Fibroblast of skin of back (primary cell): ENCODE measurements at places on chromosomes 5 and 9.
A peak's percentile ranks its signal among the peaks of the same experiment; 100 is the strongest.

DNA sequence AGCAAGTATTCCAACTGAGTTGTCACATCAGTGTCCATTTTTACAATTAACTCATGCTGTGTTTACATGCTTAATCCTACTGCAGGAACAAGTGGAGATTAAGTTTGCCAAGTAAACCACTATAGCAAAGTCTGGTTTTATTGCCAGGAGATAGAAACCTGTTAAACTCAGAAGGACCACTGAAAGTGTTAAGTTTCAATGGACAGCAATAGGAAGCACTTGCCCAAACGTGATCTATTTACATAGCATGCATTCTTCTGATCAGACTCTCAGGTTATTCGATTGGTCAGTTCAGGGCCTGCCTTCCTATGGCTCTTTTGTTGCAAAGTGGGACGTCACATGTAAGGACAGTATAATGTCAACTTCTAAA lies 28.0 kb upstream of the IFNK start:
- no peak for DNase-seq

- no peak for DNase-seq
These were observed 22.6 kb upstream of the SUSD3 start for GRCh38 chr9:93035821-93036351.

GRCh38 chr5:111706345-111706744 lies 50.6 kb downstream of the NREP start:
- DNase-seq = no peak

GRCh38 chr9:97807681-97808080 lies 45.3 kb upstream of the FOXE1 start:
- no peak for DNase-seq

- DNase-seq = peak; percentile 91
These were observed 127.6 kb upstream of the CYLC2 start for GRCh38 chr9:102867488-102867887.

DNA sequence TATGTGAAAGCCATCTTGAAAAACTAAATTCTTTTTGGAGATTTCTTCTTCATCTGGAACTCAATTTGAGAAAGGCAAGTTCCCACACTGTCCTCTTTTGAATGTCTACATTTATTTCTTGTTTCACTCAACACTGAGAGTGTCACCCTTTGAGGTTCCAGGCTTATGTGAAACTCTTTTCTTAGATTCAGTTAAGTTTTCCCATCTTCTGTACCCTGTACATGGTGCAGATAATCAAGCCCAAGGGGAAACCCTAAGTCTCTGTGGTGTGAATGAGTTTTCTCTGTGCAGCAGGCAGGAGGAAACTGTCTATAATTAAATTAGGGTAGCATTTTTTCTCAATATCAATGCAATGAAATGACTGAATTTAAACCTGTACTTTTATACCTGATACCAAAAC lies 72.3 kb upstream of the PRLR start:
- no peak for DNase-seq

- no peak for DNase-seq
These were observed 96.2 kb upstream of the IL6ST start for GRCh38 chr5:56090793-56091460.

DNA sequence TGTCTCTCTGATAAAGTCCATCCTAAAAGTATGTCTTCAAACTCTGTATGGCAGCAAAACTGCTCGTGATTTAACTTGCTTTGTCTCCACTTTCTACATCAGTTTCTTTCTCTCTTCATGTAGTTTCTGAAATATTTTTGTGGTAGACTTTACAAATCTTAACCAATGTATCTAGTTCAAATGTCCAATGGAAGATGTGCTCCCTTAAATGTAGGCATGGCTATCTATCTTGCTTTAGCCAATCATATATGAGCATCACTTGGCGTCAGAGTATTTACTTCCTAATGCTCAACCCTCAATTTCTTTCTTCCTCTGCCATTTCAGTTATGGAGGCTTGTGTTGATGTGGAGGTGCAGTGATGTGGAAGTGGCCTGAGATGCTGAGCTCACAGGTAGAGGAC lies 206.1 kb upstream of the ZNF608 start:
- no peak for DNase-seq

DNA sequence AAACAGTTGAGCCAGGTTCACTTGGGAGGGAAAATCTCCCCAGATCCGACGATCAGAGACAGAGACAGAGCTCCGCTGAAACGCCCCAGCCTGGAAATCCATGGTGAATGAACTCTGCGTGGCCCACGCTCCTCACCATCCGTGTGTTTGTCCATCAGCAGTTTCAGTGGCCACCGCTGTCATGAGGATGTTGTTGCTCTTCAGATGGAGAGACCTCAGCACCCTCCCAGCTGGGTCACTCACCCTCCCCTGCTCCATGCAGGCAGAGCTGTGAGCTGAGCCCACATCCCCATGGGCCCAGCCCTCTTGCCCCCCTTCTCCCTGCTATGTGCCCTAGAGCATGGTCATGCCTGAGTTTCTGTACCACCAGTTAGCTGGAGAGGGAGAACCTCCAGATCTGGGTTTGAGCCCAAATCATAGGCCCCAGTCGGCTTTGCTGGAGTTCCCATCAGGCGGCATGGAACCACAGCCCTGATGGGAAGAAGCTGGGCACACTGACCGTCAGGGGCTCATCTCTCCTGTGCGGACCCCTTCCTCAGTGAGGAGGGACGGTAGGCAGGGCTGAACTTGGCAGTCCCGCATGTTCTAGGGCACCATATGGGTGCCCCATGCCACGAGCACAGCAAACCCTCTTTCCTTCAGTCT lies 154.4 kb upstream of the COL5A1 start:
- DNase-seq = no peak

- no peak for DNase-seq
These were observed 3.7 kb upstream of the LCN2 start for GRCh38 chr9:128145536-128145935.

DNA sequence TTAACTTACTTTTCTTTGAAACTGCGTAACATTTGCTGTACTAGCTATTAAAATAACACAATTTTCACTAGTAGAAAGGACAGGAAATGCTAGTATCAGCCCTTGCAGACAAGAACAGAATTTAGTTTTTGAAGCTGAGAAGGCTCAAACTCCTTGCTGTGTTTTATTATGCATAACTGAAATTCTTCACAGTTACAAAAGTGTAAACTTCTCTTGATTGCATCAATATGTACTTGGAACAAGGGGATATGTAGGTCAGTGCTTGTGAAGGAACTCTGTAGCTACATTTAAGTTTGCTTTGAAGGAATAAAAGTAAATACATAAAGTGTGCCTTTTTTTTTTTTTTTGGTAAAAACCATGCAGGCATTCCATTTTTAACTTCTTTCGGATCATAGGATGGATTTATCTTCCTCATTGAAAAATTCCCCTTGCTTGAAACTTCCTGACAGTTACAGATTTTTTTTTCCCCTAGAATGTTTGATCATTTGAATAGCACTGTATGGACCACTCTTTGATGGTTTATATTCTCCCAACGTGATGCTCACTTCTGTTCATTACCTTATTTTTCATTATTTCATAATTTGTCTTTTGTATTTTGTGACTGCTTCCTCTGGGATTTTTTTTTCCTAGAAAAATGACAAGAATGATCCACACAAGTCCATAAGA lies 94.9 kb upstream of the DAB2 start:
- peak; percentile 85 for DNase-seq

- no peak for DNase-seq
These were observed 13.9 kb upstream of the COL5A1 start for GRCh38 chr9:134627417-134628353.

- DNase-seq = no peak
These were observed 34.4 kb upstream of the SLC6A3 start for GRCh38 chr5:1479581-1480188.

DNA sequence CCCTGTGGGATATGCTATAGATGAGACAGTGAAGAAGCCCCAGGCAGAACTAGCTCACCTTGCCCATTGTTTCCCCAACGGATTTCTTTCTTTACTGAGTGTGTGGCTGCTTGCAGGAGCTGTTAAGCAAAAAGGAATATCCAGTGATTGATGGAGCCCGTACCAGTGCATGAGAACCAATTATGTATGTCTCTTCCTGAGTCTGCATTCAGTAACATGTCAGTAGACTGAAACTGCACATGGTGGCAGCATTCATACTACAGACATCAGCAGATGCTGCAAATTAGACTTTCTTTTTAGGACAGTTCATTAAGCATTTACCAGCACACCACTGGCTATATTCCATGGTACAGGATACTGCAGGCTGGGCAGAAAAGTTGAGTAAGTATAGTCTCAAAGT lies 90.3 kb upstream of the PLCXD3 start:
- DNase-seq = no peak

DNA sequence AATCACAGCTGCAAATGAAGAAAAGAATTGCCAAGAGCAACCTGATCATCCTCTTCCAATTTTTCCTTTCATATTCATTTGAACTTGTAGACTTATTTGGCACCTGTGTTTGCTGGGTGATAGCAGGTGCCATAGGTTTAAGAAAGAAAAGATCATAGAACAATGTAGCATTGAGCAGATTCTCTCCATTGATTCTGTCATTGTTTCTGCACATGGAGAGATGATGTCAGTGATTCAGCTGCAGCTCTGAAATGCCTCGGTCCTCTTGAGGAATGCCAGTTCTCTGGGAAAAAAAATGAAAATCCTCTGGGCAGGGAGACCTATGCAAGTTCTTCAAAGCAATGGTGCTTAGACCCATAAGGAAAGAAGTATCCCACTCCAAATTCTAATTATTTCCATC lies 418.1 kb upstream of the KLF4 start:
- peak; percentile 15 for DNase-seq

- no peak for DNase-seq
These were observed 513 bp downstream of the FAM193B start for GRCh38 chr5:177553671-177554429.

DNA sequence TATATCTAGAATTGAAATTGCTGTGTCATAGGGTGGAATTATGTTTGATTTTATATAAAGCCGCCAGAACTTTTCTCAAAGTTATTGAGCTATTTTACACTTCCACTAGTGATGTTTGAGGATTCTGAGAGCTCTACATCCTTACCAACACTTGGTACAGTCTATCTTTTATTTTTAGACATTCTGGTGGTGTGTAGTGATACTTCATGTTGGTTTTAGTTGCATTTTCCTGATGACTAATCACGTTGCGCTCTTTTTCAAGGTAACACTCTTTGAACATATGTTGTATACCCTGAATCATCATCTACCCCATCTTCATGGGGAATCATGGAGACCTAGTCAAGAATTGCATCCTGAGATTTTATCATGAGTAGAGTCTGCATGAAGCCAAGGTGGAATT lies 141.7 kb downstream of the NXNL2 start:
- no peak for DNase-seq

GRCh38 chr9:111969622-111970021 lies 73.0 kb downstream of the UGCG start:
- DNase-seq = no peak

DNA sequence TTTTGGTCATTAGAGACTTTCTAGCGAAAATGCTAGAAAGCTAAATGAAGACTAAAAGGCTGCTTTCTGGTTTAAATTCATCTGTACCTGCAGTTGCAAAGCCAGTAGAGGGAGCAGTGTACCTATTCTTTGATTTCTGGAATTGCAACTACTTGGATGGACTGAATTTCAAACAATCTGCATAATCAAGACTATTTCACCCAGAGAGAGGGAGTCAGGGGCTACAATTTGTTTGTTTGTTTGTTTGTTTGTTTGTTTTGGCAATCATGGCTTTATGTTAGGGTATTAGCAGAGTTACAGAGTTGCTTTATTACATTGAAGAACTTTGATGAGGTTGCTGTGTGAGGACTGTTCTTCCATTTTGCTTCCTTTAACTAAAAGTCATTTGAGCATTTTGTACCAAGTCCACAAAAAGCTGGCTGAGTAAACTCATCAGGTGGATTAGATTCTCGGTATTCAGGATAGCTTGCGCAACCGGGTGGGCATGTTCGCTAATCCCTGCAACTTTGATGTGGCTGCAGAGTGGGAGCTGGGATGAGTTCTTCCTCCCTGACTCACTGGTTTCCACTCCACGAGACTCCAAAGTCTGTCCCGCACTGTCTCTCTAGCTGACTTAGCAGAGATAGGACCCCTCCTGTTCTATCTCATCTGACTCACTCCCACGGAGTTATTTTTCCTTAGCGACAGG lies 80.0 kb upstream of the TUT7 start:
- peak; percentile 67 for DNase-seq

- no peak for DNase-seq
These were observed 8.4 kb upstream of the NDST1 start for GRCh38 chr5:150499437-150499956.

GRCh38 chr9:86045654-86046053 lies 53.7 kb downstream of the GOLM1 start:
- no peak for DNase-seq

DNA sequence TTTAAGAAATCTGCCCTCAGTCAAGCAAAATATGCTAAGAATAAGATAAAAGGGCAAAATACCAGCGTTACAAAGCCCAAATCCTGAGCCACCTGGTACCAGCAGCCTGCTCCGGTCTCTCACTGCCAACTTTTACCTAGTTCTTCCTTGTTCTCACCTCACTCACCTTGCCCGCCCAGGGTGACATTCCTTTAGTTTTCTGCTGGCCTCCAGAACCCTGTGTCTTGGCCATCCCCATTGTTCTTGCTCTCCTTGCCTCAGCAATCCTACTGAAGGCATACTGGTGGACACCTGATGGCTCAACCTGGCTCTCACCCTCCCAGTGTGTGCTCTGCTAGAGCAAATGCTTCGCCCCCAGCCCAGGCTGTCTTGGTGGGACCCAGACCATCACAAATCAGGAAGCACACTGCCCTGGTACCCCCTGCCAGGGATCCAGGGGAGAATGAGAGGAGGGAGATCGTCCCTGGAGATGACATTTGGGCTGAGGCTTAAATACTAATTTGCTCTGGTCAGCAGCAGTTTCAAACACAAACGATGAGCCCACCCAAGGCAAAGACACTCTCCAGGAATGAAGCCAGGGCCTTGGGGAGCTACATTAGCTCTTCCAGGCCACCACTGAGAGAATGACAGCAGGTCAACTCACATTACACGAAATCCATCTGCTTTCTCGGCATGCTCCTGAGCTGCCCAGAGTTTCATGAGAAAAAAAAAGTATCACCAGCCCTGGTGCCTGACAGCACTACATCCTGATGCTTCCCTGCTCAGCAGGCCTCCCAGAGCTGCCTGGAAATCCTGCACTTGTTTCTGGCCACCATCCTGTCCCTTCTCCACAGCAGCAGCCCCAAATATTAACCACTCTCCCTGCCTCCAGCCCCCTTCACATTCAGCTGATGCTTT lies 12.2 kb upstream of the SEPTIN8 start:
- no peak for DNase-seq

- peak; percentile 43 for DNase-seq
These were observed 156.9 kb downstream of the CNTLN start for GRCh38 chr9:17291766-17292165.

GRCh38 chr9:114806526-114806900 lies 674 bp upstream of the TNFSF15 start:
- DNase-seq = no peak

DNA sequence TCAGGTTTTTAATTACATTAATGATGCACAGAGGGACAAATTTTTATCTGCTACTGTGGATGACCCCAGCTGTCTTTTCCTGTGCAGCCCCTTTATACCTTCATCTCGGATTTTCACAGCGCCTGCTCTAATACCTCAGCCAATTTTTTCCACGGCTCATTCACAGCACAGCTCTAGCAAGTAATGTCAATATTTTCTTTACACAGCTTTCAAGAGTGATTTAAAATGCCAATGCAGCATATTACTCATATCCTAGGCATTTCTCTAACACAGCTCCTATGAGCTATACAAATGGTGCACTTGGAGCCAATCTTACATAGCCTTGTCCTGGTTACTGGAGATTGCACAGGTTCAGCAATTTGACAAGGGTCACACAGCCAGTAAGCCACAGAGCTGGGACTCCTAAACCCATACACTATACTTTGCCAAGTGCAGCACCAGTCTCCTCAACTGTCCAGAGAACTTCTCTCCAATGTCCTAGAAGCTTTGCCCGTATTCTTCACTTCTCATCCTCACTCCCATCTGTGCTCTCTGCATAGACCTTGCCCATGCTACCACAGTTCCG lies 661.8 kb downstream of the DTWD2 start:
- peak; percentile 85 for DNase-seq
